ENCODE measurements at places on chromosomes 6 and 20. TPM values are rescaled to one million over a fixed set of nuclear protein-coding genes. Genes with fewer than 3 reads are reported as not detected.

DNA sequence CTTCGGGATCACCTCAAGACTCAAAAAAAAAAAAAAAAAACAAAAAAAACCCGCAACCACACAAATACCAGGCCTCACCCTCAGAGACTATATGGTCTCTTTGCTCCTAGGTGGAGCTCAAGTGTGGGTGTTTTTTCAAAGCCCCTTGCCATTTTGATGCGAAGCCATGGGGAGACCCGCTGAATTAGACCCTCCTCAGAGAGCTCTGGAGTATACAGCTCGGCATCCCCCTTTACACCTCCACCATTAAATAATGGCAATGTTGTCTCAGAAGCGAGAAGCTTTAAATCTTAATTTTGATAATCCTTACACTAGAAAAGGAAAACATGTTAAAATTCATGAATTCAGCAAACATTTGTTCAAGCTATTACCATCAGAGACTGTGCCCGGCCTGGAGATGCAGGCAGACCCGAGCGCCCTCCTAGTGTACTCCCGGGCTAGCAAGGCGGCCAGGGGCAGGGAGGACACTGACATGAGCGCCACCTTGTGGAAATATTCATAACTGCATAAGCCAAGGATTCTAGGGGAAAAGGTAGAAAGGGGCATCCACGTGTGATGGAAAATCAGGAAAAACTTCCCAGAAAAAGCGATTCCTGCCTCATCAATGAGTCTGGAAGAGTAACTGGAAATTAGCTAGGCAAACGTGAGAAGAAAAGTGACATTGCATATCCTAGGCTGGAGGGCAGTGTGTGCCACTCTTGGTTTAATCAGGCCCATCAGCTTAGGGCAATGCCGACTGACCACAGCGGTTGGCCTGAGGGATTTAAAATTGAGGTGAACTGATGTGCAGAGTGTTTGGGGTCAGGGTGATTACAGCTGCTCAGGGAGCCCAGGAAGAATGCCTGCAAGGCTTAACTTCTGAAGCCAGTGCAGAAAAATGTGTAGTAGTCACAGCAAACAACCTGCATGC is 72.5 kb downstream of the B3GAT2 start:
- DNase-seq: no peak

DNA sequence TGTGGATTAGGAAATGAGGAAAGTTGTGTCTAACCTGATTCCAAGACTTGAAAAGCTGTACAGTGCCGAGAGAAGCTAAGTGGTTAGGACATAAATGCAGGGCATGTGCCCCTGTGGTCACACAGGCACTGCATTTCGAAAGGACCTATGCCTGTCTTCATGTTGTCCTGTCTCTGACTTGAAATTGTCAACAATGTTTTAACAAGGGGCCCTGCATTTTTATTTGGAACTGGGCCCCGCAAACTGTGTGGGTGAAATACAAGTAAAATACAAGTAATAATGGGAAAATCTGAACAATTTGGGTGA is 38.8 kb downstream of the MRS2 start:
- DNase-seq: no peak

GRCh38 chr6:16540804-16541752 is 220.2 kb downstream of the ATXN1 start:
- DNase-seq: no peak

Gene SRSF12
- polyA plus RNA-seq: 1.3 TPM

GRCh38 chr20:37837924-37838323 is 65.0 kb upstream of the VSTM2L start:
- no peak for DNase-seq

DNA sequence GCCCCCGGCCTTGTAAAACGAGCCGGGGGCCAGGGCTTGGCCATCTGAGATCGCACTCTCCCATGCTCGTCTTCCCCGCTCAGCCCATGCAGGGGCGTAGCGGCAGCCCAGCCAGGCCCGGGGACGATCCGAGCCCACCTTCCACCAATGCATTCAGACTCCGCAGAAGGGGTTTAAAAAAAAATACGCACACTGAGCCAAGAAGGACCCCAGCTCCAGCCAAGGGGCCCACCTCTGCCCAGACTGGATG is 320 bp downstream of the GSTA4 start:
- no peak for DNase-seq

DNA sequence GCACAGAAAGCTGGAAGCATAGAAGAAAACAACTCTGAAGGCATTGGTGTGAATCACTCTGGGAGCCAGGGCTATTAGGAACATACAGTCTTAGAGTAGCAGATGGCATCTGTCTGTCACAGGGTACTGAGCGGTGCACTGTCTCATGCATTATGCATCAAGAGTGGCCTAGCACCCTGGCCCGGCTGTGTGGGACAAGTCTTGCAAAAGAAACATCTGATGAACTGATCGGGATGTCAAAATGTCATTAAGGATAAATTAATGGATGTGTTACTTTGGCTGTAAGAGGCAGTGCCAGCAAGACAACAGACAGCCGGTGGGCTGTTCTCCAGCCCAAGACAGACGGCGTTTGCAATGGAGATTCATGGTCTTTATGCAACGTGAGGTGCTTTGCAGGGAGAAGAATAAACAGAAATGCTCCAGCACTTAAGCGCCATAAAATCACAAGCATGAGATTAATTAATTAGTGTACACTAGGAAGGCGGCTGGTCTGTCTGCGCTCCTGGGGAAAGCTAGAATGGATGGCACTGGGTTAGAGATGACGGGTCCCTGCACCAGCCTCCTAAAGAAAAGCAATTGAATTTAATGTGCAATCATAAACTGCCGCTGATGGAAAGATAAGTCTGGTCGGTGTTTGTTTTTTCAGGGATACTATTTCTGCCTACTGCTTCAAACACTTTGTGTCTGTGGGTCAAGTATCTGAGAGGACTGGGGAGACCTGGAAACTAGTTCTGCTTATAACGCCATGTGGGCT is 600.6 kb upstream of the CHD6 start:
- DNase-seq: no peak

GRCh38 chr6:150766201-150766997 is 99.1 kb upstream of the MTHFD1L start:
- no peak for DNase-seq

Measured in urinary bladder (tissue), 4 donors.